ENCODE measurements at places on chromosomes 6 and 20.

DNA sequence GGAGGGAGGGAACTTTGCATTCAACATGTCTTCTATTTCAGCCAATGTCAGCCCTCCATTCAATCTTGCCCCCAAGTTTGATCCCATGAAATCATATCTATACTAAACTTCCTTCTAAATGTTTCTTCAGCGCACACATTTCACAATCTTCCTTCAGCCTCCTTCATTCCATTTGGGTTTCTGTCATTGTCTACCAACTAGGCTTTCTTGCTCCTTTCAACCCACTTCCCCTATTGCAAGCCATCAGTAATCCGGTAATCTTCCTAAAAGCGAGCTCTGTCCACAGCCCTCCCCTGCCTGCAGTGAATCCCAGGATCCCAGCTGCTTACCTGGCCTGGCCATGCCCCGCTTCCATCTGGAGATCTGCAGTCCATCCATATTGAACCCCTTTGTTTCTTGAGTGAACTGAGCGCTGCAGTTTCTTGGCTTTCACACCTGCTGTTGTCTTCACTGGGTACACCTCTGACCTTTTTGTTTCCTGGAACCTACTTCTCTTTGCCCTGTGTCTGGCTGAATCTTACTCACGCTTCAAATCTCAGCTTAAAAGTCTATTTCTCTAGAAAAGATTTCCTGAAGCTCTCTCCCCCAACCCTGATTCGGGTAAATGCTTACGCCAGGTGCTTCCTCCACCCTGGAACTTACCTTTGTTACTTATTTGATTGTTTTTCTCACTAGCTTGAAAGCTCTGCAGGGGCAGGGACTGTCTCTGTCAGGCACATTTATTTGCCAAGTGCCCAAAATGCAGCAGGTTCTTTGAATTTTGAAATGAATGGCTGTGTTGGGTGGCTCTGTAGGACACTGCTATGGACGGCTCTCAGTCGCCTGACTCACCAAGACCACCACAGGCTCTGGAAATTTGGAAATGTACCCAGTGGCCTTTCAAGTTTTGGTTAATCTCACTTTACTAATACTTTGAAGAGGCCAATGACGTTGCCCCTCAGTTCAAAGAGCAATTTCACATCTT is 50.3 kb downstream of the ADTRP start:
- DNase-seq: peak; percentile 35

- DNase-seq: no peak
Measured at GRCh38 chr6:77482981-77483380, 19.7 kb upstream of the HTR1B start.

DNA sequence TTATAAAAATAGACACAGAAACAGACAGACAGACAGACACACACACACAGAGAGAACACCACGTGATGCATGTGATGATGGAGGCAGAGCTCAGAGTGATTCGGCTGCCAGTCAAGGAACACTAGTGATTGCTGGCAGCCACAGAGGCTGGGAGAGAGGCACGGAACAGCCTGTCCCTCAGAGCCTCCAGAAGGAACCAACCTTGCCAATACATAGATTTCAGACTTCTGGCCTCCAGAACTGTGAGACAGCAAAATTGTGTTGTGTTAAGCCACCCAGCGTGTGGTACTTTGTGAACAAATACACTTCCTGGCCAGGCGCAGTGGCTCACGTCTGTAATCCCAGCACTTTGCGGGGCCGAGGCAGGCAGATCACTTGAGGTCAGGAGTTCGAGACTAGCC is 9.5 kb upstream of the PARD6B start:
- DNase-seq: no peak

GRCh38 chr20:58389324-58389967 is 417 bp downstream of the VAPB start:
- peak; percentile 58 for DNase-seq

DNA sequence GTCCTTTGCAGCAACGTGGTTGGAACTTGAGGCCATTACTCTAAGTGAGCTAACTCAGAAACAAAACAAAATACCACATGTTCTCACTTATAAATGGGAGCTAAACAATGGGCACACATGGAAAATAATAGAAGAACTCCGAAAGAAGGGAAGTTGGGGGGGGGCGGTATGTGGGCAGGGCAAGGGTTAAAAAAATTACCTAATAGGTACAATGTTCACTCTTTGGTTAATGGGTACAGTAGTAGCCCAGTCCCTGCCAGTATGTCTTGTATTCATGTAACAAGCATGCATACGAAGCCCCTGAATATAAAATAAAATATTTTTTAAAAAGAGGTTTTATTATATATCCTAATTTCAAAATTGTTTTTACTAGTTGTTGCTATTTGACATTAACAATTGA is 15.3 kb upstream of the FHL5 start:
- DNase-seq: no peak

DNA sequence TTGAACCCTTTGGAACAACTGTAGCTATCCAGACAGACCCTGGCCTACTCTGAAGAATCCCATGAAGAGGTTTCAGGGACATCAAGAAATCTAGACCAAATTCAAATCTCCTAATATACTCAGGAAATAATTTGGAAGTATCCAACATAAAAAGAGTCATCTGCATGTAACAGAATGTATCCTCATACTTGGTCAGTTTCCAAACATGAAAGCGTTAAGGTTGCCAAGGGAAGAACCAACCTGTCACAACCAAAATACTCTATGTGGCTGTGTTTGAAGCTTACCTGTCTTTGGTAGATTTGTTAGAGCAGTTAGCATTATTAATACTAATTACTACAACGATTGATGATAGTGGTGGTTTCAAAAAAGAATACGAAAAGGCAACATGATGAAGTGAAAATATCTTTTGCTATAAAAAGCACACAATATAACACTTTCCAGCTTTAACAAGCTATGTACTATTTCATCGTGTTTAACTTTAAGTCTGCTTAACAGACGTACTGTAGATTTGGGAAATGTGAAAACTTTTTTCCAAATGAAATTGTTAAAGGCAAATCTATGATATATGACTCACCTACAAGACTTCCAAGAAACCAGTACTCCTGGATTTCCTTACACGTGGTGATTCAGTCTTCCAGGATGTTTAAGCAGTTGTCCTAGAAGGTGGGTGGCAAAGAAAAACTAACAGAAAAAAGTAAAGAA is 46.6 kb upstream of the ENPP1 start:
- DNase-seq: no peak

DNA sequence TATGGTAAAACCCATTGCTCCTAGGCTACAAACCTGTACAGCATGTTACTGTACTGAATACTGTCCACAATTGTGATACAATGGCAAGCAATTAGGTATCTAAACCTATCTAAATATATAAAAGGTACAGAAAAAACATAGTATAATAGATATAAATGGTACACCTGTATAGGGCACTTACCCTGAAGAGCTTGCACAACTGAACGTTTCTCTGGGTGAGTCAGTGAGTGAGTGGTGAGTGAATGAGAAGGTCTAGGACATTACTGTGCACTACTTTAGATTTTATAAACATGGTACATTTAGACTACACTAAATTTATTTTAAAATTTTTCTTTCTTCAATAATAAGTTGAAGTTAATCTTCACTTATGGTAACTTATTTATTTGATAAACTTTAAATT is 119.9 kb upstream of the CEP85L start:
- DNase-seq: no peak

DNA sequence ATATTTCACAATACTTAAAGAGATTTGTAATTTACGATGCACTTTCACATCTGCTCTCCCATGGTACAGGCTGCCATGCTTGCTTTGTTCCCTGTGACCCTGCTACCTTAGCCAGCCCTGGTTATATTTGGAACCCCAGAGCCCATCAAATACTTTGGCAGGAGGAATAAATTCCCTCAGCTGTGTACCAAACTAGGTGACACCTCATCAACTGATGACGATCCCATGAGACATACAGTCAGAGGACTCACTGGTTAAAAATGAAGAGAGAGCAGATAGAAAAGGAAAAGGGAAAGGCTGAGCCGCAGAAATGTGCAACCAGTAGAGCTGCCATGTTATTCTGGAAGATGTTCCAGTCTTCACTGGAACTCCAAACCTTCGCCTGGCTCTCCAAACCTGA is 120.0 kb downstream of the SIM1 start:
- DNase-seq: no peak

DNA sequence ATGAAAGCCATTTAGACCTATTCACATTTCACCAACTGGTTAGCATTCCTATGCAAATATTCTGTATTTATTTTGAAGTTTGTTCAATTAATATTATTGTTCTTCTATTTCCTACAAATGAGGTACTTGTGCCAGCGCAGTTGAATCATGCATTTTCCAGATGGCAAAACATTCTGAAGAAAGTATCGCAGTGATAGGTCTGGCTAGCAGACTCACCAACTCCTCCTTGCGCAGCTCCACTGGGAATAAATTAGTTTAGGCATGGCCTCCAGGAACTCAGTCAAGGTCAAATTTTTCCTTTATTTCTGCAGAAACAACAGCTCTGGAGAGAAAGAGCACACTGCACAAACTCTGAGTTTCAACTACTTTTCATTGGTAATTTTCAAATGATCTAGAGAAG is 437.7 kb downstream of the COL12A1 start:
- DNase-seq: no peak

- DNase-seq: no peak
Measured at GRCh38 chr6:115935361-115935760, 125.3 kb downstream of the FRK start.

GRCh38 chr6:11989386-11989785 is 22.7 kb upstream of the HIVEP1 start:
- no peak for DNase-seq

- DNase-seq: no peak
Measured at GRCh38 chr20:24833592-24833991, 115.5 kb upstream of the CST7 start.

- no peak for DNase-seq
Measured at GRCh38 chr6:152905551-152906299, 77.1 kb downstream of the FBXO5 start.

- peak; percentile 68 for DNase-seq
Measured at GRCh38 chr6:138107078-138107751, at the start of gene PERP. Gene PERP, minus strand, starts transcription at chr6:138107419. Its CDS starts 79 bp downstream, at chr6:138107340.

DNA sequence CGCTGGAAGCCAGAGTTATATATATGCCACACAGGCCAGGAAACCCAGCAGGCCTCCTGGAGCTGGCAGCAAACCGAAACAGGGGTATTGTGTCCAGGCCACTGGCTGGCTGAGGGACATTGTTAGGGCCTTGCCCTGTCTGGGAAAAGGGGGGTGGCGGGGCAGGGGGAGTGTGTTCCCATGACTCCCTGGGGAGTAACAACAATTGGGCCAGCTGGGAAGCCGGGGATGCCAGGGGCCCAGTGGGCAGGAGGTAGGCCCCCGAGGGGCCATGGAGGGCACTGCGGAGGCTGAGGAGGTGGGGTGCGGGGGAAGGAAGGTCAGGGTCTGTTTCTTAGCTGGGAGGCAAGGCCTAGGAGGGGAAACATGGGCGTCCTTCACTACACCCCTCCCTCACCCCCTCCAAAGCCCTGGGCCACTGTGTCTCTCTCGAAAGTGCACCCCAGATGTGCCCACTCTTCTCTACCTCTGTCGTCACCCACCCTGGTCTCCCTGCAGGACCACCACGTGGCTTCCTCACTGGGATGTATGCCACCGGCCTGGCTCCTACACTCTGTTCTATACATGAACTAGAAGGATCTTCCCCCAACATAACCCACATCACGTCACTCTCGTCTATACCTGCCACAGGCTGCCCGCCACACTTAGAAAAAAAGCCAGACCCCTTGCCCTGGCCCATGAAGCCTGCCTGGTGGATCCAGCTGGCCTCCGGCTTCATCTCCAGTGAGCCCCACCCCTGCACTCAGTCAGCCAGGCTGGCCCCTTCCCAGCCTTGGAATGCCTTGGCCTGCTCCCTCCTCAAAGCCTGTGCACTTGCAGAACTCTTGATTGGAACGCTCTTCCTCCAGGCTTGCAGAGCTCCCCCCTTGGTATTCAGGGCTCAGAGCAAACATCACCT is 7.8 kb upstream of the E2F1 start:
- no peak for DNase-seq

- no peak for DNase-seq
Measured at GRCh38 chr6:110965629-110966229, 7.2 kb downstream of the GTF3C6 start.

- DNase-seq: no peak
Measured at GRCh38 chr6:141925001-141925400, 207.7 kb upstream of the GJE1 start.

GRCh38 chr20:51802170-51802751 is at the start of gene SALL4:
Gene SALL4, minus strand, starts transcription at chr20:51802521. Its CDS starts 113 bp downstream, at chr20:51802408.
- no peak for DNase-seq

DNA sequence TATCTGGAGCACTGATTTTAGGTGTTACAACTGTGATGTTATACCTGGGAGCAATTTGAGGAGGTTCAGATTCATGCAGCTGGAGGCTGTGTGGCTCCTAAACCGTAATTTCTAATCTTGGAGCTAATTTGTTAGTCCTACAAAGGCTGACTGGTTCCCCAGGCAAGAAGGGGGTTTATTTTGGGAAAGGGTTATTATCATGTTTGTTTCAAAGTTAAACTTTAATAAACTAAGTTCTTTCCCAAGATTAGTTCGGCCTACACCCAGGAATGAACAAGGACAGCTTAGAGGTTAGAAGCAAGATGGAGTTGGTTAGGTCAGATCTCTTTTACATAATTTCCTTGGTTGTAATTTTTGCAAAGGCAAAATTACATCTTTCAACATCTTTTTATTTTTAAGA is 135.8 kb downstream of the MYO6 start:
- DNase-seq: no peak

- no peak for DNase-seq
Measured at GRCh38 chr6:13985663-13986325, 61.0 kb downstream of the RNF182 start.

GRCh38 chr20:12435268-12435667 is 517.6 kb downstream of the BTBD3 start:
- no peak for DNase-seq

DNA sequence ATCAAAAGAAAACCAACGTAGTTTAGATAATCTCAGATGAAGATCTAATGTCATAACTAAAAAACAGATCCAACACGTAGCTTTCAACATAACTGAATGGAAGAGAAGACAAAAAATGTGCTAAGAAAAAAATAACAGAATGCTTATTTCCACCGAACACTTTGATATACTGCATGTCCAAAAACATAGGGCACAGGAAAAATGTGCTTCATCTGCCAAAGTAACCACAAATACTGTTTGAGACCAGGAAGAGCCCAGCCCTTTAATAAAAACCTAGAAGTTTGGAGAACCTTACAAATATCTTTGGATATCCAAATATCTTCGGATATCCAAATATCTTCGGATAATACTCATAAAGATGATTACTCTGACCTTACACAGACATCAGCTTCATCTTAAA is 19.8 kb downstream of the LAMA4 start:
- DNase-seq: no peak

GRCh38 chr6:48919555-48919954 is 543.5 kb downstream of the MMUT start:
- no peak for DNase-seq

GRCh38 chr6:62043084-62043483 is 242.9 kb downstream of the KHDRBS2 start:
- no peak for DNase-seq

Measured in CD4-positive, alpha-beta T cell treated with Interleukin-17A for 1 hour (primary cell).